Frontal cortex (tissue), 4 donors: ENCODE measurements at places on chromosomes 1 and 21. TPM values are rescaled to one million over a fixed set of nuclear protein-coding genes. Genes with fewer than 3 reads are reported as not detected.

- DNase-seq, result no peak
Measured at GRCh38 chr1:58765006-58765405, 18.8 kb downstream of the JUN start.

AADACL4 gene
- not detected for total RNA-seq

CA14 gene
- 0.41 TPM for total RNA-seq

DNA sequence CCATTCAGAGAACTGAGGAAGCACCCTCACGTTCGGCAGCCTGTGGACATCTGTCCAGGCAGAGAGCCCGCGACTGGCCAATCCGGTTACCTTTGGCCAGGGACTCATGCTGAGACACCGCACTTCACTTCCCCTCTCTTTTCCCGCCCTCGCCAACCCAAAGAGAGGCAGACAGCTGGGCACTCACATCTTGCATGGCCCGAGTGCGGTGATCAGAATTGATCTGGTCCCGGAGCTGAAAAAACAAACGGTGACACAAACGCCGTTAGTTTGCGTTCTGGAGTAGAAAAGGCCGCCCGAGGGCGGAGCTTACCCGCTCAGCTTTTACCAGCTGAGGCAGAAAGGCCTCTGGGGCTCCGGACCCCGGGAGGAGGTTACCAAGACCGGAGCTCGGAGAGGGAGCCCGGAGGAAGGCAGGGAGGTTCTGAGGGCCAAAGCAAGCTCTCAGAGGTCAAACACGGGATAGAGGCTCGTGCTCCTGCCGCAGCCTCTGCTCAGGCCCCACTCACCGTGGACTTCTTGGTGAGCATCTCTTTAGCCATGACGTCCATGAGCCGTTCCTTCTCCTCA is 376 bp downstream of the SF3A3 start:
- DNase-seq, result peak; percentile 29

- no peak for DNase-seq
Measured at GRCh38 chr1:97824624-97825023, 96.2 kb downstream of the DPYD start.

SPRR2G gene
- total RNA-seq, result not detected

GRCh38 chr1:149963358-149963757 is 26.7 kb upstream of the MTMR11 start:
- no peak for DNase-seq

DNA sequence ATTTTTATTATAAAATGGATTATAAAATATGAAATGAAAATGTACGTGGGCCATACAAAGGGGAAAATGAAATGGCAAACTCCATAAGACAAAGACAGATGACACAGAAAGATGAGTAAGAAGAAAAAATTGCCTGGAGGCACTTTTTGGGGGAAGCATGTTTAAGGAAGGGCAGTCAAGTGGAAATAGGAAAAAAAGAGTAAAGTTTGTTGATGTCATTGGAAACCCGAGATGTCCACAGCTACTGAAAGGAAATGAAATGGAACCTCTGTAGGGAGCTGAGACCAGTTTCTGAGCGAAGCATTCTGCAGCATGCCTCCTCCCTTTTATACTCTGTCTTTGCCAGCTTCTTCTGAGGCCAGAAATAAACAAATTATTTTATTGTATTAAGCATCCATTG is 203.4 kb upstream of the UBE2U start:
- DNase-seq, result no peak

CRP gene
- not detected for total RNA-seq

- DNase-seq, result no peak
Measured at GRCh38 chr21:25556091-25556490, 51.2 kb downstream of the MRPL39 start.

RNU1-2 gene
- total RNA-seq, result under 0.01 TPM

GRCh38 chr1:116329524-116330341 is 43.3 kb upstream of the ATP1A1 start:
- DNase-seq, result no peak

DNA sequence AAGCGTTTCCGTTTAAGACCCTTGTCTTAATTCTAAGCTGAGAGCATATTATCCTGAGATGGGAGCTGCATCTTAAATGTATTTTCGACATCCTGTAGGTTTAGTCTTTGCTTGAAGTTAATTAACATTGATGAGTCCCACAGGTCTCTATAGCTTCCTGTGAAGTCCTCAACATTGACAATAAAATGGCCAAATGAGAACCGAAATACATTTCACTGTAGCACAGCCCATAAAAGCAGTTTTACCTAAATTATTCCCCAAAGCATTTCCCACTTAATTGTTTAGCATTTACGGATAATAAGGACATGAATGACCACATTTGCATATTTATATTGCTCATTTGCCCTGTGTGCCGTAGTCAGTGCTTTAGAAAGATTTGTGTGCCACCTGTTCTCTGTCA is 116.4 kb downstream of the CRB1 start:
- no peak for DNase-seq

CTXND2 gene
- total RNA-seq, result not detected

- DNase-seq, result no peak
Measured at GRCh38 chr1:42152119-42152518, 1.1 kb upstream of the GUCA2B start.

- DNase-seq, result no peak
Measured at GRCh38 chr21:17925899-17926298, 106.7 kb upstream of the C21orf91 start.

GNAT2 gene
- total RNA-seq, result not detected

DNA sequence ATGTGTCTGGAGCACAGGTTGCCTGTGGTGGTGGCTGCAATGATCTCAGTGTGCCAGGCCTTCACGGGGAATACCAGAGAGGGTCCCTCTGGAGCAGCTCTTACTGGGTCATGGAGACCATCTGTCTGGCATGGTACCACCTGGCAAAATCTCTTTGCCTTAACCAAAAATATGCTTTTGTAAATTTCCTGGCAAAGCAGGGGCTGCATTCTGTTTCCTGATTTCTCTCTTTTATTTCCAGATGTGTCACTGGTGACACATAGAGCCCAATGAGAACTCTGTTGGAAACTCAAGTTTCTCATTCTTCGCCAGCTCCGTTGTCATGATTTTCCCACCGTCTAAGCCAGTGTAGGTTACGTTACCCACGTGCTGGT is 136.5 kb downstream of the FGGY start:
- DNase-seq, result no peak

CYP4Z1 gene
- total RNA-seq, result 0.41 TPM

C1orf21 gene
- total RNA-seq, result 24.9 TPM

DNA sequence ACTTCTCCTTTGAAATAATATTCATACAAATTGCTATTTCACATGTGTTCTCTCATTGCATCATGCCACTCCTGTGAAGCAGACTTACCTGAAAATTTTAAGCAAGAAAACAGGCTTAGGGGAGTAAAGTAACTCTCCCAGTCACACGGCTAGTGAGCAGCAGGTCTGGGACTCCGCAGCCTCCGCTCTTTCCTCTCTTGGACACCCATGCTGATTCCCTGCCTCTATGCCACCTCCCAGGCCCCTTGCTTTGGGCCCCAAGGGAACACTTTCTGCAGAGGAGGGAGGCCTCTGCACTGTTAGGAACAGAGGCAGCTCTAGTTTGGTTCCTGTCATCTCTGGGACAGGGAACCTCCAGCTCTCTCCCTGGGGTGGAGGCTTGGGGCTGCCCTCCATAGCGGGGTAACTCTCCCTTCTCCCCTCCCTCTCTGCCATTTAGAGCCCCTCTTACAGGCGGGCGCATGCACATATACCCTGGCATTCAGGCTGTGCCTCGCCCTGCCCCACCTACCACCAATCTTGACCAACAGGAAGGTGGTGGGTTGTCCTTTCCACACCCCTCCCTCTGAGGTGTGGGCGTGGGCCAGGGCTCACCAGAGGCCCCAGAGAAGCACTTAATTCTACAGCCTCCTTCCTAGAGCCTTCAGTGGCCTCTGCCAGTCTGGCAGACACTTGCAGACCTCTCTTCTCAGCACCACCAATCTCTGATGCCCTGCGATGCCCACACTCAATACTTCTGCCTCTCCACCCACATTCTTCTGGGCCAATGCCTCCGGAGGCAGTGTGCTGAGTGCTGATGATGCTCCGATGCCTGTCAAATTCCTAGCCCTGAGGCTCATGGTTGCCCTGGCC is at the start of gene RXFP4:
TSS of gene RXFP4 (plus strand) at position 646 of the 852 bp plus-strand sequence. CDS start at position 718, 72 bp downstream.
- DNase-seq, result no peak

DNA sequence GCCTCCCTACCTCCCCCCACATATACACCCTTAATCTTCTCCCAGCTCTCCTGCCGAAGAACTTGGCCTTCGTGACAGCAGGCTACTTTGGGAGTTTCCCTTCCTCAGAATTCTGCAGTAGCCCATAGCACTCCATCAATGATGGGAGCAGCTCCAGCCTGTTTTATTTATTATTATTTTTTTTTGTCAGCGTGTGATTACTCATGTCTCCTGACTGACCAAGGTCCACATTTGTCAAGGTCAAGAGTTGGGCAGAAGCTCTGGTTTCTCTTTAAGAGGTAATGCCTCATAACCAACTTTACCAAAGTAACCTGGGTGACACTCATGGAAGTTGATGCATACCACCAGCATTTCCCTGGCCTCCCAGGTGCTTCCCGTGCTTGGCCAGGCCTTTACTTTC is 125.4 kb downstream of the ZZZ3 start:
- no peak for DNase-seq

GRCh38 chr1:14282707-14283106 is 315.8 kb upstream of the KAZN start:
- DNase-seq, result no peak

DNA sequence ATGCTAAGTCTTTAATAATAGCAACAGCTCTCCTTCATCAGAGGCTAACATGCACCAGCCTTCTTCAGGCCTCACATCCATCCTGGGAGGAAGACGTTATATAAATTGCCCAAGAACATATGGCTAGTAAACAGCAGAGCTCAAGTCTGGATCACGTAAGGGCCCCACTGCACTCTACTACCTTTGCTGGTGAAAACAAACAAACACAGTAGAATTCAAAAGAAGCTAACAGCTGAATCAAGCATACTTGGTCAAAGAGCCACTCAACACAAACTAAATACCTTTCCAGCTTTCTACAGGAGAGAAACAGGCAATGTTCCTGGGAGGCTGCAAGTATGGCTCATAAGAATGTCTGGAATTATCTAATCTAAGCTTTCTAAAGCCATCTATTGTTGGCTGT is 66.0 kb downstream of the WLS start:
- DNase-seq, result no peak

DNA sequence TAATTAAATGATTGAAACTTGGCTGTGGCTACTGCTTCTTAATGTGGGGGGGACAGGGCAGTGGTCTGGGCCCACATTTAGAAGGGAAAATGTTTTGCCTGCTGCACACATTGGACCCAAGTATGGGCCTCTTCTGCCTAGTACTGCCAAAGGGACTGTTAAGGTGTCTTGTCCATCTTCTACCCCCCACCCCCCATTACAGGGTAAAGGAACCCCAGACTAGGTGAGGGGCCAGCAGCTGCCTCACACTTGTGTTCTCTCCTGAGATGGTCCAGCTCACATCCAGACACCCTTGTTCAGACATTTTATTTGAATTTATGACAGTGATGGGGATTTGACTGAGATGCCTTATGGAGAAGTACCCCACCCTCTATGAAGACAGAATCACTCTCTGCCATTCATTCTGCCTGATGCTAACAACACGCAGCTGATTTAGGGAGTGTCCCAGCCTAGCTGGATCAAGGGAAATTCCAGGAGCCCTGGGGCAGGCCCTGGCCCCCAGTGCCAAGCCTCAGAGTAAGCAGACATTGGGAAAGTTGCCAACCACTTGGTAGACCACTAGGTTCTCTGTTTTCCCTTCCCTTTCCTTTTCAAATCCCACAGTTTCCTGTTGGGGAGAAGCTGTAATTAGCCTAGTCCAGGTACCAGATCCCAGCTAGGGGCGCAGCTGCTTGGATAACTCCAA is 42.1 kb downstream of the YARS1 start:
- no peak for DNase-seq

GRCh38 chr21:26491663-26492062 is 81.4 kb downstream of the CYYR1 start:
- DNase-seq, result no peak

DNA sequence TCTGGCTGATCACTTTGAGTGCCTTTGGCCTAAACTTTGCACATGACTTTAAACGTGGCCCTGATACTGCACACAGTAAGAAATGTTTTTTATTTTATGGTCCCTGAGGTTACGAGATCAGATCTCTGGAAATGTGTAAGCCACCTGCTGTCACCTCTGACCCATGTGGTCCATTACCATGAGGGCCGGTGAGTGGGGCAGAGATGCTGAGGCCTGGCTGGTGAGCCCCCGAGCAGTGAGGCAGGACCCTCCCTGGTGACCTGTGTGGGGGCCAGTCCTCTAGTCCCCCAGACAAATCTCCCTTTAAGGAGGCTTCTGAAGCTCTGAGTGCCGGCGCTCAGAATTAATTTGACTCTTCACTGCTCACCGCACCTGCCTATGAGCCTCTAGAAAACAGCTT is 12.4 kb downstream of the TFF3 start:
- no peak for DNase-seq

- no peak for DNase-seq
Measured at GRCh38 chr1:4658643-4659628, 4.5 kb downstream of the AJAP1 start.

DNA sequence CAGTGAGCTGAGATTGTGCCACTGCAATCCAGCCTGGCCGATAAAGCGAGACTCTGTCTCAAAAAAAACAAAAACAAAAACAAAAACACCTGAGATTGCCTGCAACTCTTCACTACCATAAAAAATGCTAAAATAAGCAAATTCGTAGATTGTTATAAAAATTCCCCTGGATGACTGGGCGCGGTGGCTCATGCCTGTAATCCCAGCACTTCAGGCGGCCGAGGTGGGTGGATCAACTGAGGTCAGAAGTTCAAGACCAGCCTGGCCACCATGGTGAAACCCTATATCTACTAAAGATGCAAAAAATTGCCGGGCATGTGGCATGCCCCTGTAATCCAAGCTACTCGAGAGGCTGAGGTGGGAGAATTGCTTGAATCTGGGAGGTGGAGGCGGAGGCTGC is 10.7 kb downstream of the MED18 start:
- DNase-seq, result no peak

GRCh38 chr1:61343734-61344420 is 261.5 kb downstream of the NFIA start:
- DNase-seq, result no peak

DNA sequence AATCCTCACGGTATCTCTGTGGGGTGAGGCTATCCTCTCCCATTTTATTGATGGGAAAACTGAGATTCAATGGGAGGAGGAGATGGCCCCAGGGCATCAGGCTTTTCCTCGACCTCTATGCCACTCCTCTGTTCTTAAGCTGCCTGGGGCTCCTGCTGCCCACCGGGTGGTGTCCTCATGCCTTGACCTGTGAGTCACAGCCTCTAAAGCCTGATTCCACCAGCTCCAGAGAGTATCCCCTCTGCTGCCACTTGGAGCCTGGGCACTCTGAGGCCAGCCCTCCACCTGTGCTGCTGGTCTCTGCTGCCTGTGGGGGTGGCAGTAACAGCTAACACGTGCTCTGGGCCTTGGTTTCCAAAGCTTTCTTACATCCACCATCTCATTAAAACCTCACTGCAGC is 241.2 kb downstream of the TRABD2B start:
- DNase-seq, result no peak

GRCh38 chr1:247277191-247277590 is 21.3 kb downstream of the VN1R5 start:
- no peak for DNase-seq

GRCh38 chr1:186875896-186876835 is 47.4 kb downstream of the PLA2G4A start:
- no peak for DNase-seq

GRCh38 chr1:235939480-235939775 is 72.7 kb upstream of the LYST start:
- DNase-seq, result no peak

CRNN gene
- not detected for total RNA-seq

RAB7B gene
- total RNA-seq, result under 0.01 TPM

- no peak for DNase-seq
Measured at GRCh38 chr1:98908980-98909379, 95.7 kb downstream of the PLPPR5 start.

CD101 gene
- total RNA-seq, result 0.82 TPM

GRCh38 chr1:37410105-37410504 is 64.3 kb upstream of the ZC3H12A start:
- DNase-seq, result no peak
